ENCODE measurements at places on chromosomes 16 and 17.

- DNase-seq: no peak
Observed at GRCh38 chr17:59757470-59757869, 50.0 kb downstream of the VMP1 start.

GRCh38 chr16:66660422-66661209, 35.9 kb downstream of the CMTM4 start:
- DNase-seq: peak; percentile 85

- no peak for DNase-seq
Observed at GRCh38 chr17:45129940-45130680, 2.2 kb downstream of the PLCD3 start.

DNA sequence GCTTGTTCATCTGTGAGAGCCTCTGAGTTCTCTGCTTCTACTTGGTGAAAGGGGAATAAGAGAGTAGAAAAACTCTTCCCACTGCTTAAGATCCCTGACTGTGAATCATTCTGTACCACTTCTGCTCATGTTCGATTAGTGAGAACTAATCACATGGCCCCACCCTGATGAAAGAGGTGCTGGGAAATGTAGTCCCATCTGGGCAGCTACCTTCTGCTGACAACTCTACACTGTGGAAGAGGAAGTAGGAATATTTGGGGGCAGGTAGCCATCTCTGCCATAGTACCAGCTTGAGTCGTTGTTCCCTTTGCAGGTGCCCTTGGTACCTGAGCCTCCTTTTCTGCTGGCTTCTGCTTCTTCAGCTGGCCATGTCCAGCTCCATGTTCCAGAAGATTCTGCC, 29.9 kb downstream of the NKD1 start:
- DNase-seq: no peak

DNA sequence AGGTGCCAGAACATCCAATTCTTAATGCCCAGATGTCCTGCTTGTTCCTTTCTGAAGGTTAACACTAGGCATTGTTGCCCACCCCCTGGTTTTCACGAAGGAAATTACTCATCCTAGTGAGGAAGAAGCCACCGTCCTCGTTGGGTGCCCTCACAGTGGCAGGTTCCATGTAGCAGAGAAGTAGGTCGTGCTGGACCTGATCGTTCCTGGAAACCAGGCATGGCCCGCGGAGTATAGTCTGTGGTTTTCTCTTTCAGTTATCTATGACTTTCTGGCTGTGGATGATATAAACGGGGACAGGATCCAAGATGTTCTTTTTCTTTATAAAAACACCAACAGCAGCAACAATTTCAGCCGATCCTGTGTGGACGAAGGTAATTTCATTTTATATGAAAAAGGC, 16.5 kb downstream of the RGS11 start:
- DNase-seq: no peak

GRCh38 chr16:83095941-83096692, 469.3 kb downstream of the CDH13 start:
- no peak for DNase-seq

All from pons (tissue), 1 donor.